Fibroblast of skin of right biceps (primary cell): ENCODE measurements at places on chromosomes 5 and 9.

DNA sequence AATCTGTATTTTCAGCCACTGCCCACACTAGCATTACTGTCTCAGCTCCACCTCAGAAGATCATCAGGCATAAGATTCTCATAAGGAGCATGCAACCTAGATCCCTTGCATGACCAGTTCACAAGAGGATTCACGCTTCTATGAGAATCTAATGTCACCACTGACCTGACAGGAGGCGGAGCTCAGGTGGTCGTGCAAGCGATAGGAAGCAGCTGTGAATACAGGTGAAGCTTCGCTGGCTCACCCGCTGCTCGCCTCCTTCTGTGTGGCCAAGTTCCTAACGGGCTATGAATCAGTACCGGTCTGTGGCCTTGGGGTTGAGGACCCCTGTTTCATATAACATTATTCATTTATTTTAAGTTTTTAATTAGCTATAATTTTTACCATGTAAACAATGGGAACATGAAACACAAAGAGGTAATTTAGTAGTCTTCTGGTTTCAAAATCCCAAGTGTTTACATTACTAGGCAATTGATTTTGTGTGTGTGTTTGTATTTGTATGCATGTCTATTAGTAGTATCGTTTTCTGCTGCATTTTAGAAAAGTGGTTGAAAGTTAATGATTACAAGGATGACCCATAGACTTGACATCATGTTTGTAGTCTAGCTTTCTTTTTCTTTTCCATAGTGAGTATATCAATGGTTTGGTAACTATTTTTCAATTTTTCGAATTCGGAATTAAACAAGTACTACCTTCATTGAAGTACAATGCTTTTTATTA, 159.4 kb downstream of the TENT4A start:
- no peak for DNase-seq

DNA sequence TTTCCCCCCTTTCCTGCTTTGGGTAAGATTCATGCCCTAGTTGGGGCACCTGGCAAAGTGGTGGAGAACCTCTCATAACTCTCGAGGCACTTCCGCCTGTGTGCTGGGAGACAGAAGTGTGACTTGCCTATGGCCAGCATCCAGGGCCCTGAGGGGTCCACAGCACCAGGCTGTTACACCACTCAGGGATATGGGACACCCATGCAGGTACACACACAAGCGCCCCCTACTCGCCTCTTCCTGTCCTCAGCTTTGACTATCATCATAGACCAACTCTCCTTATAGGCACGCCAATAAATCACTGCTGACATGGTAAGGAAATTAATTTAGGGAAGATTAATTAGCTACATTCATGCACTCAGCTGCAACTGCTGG, 45.4 kb downstream of the SHB start:
- no peak for DNase-seq

DNA sequence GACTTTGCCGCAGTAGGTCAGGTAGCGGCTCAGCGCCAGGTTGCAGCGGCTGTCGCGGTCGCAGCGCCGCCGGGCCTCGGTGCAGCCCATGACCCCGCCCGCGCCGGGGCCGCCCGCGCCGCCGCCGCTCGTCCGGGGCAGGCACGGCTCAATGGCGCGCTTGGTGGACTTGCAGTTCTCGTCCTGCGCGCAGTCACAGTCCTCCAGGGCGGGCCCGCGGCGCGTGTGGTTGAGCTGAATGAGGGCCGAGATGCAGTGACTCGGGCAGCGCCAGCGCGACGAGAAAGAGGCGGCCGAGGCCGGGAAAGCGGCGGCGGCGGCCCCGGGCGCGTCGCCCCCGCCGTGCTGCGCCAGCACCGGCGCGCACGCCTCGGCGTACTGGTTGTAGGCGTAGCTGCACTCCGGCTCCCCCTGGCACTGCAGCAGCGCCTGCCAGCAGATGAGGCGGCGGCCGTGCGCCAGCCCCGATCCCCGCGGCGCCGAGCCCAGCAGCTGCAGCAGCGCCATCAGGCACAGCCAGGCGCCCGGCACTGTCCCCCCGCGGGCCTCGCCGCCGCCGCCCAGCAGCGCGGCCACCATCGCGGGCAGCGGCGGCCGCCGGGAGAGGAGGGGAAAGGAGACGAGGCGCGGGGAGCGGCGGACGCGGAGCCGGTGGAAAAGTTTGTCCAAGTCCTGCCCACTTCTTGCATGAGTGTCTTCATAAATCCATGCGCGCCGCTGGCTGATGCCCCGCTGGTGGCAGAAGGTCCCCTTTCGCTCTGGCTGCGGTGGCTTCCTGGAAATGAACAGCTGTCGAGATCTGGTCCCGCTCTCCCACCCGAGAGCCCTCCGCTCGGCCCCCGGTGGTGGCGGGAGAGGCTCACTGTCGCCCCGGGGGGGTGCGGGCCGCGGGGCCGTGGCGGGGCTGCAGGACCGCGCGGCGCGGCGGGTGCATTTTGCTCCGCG, 833 bp downstream of the GAS1 start:
- peak; percentile 80 for DNase-seq

- no peak for DNase-seq
Measured at GRCh38 chr9:94212531-94212930, 46.6 kb upstream of the ZNF169 start.

DNA sequence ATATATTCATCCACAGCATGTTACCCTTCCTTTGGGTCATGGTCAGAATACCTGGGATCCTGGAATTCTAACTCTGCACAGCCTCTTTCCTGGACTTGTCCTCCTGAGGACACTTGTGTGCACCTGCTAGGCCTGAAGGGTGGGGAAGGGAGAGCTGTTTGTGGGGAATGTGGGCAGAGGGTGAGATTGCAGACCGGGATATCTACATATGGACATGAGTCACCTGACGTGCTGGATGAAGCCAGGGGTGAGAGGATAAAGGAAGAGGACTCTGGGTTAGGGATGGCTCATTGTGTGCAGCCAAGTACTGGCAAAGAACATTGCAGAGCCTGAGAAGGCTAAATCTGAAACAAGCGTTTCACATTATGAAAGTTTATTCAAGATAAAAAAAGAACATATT, 241.4 kb upstream of the RPS23 start:
- DNase-seq = no peak

GRCh38 chr5:139646111-139646510, 2.0 kb upstream of the CXXC5 start:
- DNase-seq = no peak

GRCh38 chr9:135608999-135609317, 30.4 kb downstream of the GLT6D1 start:
- no peak for DNase-seq

GRCh38 chr5:108436696-108437095, 54.8 kb upstream of the FBXL17 start:
- DNase-seq = no peak

DNA sequence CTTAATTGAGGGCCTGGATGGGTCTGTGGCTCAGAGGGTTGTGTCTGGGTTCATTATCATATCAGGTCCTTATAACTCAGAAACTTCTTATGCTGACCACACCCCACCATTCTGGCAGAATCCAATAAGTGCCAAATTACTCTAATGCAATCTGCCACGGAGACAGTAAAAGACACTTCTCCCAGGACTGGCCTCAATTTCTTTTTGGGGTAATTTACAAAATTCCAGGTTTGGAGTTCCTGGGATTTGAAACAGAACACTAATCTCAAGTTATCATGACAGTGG, 187.8 kb downstream of the GNAQ start:
- DNase-seq = no peak

DNA sequence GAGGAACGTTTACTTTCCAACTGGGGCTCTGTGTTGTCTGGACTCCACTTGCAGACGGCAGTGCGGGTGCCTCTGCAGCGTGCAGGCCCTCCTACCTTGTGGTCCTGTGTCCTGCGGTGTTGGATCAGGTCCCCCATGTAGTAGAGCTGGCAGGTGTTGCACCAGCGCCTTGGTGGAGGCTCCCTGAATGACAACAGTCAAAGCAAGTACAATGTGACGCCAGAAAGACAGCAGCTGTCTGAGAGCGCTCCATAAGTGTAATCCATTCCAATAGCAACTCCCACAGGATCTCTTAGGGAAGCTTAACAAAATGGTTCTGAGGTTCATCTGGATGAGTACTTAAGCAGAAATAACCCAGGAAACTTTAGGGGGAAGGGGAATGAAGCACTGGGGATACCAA, 9.9 kb downstream of the BBLN start:
- DNase-seq = no peak

DNA sequence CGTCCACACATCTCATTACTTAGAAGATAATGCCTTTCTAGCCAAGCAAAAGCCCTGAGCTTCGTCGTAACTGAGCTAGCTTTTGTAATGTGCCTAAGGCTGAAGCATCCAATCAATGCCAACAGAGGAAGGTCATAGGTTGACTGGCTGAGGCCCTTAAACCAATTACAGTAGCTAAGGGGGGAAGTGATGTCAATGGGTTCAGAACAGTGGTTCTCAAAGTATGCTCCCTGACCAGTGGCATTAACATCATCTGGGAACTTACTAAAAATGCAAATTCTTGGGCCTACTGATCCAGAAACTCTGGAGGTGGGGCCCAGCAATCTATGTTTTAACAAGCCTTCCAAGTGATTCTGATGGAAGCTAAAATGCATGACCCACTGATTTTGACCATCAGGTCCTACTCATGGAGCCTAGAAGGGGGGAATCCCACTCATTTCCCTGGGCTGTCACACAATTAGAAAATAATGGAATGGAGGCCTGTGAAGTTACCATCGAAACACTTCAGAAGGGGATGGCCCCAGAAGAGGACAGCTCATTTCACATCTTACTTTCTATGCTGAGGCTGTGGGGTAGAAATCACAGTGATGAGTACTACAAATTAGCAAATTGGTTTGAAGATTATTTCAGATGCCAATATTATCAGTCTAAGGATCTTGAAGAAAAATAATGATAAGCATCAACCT, 4.8 kb upstream of the VLDLR start:
- no peak for DNase-seq

DNA sequence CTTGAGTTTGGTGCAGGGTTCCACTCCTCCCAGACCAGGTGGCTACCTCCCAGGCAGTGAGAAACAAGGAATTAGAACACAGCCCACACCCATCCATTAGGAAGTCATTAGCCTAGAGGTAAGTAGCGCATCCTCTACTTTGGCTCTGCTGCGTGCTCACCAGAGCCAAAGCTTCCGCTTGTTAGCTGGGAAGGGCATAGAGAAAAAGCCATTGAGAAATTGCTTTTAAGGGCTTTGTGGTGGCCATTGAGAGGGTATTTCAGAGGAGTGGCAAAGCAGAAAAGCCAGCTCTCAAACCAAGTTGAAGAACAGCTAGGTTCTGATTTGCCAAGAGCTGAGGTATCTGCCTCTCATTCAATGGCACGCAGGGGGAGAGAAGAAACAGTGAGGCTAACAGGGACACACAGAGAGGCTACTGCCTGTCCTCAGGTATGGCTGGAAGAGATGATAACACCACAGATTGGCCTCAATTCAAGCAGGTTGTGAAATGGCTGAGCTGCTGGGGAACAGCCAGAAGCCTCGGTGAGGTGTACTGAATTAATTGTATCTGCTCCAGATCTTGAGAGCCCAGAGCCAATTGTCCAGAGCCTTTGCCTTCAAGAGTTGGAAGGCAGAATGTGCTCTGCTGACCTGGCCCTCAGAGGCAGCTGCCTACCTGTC, 119.4 kb downstream of the NTRK2 start:
- DNase-seq = no peak

- peak; percentile 90 for DNase-seq
Measured at GRCh38 chr9:132079391-132080091, at the start of gene MED27. Gene MED27 (minus strand): TSS chr9:132079867. CDS start chr9:132079844, 23 bp downstream.

DNA sequence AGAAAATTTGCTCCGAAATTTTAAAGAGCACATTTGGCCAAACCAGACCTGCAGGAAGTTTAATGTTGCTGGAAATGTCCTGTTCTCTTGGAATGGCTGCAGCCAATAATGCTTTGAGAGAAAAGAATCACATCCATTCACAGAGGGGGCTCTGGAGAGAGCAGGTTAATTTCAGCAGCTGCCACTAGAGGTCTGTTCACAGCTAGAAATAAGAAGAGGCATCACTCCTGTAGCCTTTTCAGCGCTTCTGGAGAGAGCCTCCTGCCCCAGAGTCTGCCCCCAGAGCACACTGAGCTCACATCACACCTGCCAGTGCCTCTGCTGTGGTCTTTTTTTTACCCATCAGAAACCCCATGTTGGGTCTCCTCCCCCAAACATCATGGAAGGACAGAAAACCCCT, 124.8 kb upstream of the RAD23B start:
- peak; percentile 35 for DNase-seq

DNA sequence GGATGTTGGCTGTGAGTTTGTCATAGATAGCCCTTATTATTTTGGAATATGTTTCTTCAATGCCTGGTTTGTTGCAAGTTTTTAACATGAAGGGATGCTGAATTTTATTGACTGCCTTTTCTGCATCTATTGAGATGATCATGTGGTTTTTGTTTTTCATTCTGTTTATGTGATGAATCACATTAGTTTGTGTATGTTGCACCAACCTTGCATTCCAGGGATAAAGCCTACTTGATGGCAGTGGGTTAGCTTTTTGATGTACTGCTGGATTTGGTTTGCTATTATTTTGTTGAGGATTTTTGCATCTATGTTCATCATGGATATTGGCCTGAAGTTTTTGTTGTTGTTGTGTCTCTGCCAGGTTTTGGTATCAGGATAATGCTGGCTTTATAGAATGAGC, 225.6 kb downstream of the PCSK1 start:
- no peak for DNase-seq

GRCh38 chr5:39131210-39132127, 57.3 kb upstream of the RICTOR start:
- no peak for DNase-seq
